ENCODE measurements at places on chromosomes 16 and 17.

DNA sequence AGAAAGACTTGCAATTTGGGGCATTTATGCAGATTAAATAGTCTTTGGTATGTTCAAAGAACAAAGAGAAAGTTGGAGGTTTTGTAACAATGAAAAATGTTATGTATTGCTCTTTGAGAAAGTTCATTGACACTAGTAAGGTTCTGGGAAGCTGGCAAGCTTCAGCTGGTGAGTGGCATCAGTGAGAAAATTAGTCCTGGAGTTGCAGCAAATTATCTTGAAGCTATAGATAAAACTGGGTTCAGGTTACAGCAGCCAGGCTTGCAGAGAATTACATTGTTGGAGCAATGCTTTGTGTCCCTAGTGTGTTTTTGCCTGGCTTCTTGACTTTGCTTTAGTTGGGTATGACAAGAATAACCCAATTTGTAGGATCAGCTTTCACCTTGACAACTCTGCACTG is 221.2 kb downstream of the CDH13 start:
- DNase-seq = no peak

DNA sequence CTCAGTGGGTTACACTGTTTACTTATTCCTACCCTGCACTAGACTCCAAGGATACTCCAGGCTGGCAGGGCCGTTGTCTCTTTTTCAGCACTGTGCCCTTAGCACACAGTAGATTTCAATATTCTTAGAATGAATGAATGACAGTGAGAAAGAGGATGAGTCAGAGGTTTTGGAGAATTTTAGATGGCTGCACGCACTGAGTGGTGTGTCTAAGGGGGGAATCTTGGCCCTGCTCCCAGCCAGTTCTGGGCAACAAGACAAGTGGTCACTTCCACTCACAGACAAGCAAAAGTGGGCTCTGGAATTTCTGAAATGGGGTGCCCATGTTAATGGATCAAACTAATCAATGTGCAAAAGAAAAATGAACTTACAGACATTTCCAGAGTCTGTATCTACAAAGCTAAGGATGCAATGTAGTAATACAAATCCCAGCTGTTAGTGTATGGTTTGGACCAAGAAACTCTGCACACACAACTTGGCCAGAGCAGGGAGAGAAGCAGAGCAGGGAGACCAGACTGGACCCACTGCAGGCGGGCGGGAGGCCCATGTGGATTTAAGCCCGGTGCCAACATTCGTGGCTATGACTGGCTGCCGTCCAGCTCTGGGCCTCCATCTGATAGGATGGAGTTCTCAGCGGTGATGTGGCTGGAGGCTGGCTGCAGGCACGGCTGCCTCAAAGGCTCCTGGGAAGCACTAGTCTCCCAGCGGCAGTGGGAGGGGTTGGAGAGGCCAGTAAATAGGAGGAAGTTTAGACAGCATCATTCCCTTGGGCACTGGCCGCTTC is 95.6 kb upstream of the CDYL2 start:
- no peak for DNase-seq

DNA sequence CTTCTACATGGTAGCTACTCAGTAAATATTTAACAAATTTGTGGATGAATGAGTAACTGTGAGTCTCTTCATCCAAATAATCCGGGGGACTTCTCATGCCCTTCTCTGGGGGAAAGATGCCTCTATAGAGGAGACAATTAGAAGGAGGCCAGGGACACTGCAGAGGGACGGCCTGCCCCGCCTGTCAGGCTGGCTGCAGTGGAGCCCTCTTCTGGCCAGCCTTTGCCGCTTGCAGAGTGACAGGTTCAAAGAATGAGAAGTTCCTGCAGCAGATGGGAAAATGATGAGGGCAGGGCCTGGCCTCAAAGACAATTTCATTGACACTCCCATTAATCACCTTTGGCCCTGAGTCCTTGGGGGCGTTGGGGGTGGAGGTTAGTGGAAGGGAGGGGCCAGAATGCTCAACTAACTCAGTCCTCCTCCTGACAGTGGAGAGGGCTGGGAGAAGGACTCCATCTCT is 339.0 kb downstream of the MAF start:
- no peak for DNase-seq

DNA sequence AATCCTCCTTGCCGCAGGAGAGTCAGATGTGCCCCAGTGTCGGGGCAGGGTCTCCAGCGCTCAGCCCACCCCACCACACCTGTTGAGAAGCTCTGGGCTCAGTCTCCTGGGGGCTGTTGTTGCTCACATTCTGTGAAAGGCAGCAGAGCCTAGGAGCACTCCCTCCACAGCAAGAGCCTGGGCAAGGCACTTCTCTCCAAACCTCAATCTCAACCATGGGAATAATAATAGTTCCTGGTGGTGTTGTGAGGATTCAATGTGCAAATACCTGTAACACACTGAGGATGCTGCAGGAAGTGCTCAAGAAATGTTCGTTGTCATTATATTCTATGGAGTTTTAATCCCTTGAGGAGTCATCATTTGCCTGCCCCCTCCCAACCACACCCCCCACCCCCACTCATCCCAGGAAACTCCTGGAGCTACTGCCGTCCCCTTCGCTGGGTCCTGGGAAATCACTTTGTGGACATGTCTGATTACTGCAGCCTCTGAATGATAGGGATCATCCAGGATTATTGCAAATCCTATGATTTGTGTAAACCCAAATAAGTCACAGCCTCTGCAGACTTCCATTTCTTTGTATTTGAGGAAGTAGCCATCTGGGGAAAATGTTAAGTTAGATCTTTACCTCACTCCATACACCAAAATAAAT is 61.5 kb downstream of the CCT6B start:
- no peak for DNase-seq

- DNase-seq = no peak
These were observed 1.9 kb downstream of the MEAK7 start for GRCh38 chr16:84502581-84502980.

GRCh38 chr17:18224387-18225120 is 881 bp upstream of the LLGL1 start:
- no peak for DNase-seq

GRCh38 chr17:1487939-1488825 is 4.3 kb downstream of the MYO1C start:
- DNase-seq = peak; percentile 56

DNA sequence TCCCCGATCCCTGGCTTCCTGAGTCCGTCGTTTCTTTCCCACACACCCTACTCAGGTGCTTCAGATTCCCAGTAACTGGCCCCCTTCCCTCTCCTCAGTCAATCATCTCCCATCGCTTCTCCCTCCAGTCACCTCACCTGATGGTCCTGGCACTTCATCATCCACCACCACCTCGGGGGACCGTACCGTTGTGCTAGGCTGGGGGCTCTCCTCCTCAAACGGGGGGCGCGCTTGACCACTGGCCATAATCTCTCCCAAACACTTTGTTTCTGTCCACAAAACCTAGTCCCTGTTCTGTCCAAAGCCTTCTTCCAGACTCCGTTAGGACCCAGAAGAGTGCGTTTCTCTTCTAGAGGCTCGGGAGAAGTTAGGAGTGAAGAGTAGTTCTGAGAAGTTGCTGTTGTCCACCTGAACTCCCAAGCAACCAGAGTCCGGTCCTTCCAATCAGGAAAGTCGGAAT is at the start of gene SPDYE4:
Gene SPDYE4 (minus strand): TSS at position 410 of the 460 bp plus-strand sequence. CDS start 164 bp downstream, at position 246.
- DNase-seq = no peak

- DNase-seq = no peak
These were observed 10.3 kb downstream of the KRABD2 start for GRCh38 chr17:8366231-8366630.

DNA sequence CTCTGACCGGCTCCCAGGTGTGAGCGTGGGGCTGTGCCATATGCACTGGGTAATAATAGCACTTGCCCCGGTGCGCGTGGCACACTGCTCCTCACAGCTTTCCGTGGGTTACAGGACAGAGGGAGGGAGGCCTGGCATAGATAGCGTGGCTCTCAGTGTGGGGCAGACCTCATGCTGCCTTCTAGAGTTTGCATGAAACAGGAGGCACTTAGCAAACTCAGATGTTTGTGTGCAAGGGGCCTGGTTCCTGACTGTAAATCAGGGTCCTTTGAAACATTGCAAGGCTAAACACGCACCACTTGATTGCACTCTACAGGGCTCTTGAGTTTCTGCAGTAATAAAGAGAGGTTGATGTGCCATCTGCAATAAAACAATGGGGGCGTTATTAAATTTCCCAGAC is 101.7 kb downstream of the RPTOR start:
- no peak for DNase-seq

DNA sequence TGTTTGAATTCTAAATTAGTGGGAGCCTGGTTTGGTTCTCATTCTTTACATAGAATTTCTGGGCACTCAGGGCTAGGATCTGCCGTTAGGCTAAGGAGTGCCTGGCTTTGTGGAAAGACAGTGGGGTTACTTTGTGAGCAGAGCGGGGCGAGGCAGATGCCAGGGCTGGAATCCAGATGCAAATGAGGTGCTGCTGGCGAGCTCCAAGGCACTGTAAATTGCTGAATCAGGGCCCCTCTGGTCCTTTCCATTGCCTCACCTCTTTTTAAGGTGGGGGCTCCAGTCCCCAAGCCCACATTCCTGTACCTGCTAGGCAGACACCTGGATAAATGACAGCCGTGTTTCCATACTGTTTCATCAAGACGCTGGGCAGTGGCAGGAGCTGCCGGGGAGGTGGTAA is 33.8 kb downstream of the PIPOX start:
- DNase-seq = no peak

DNA sequence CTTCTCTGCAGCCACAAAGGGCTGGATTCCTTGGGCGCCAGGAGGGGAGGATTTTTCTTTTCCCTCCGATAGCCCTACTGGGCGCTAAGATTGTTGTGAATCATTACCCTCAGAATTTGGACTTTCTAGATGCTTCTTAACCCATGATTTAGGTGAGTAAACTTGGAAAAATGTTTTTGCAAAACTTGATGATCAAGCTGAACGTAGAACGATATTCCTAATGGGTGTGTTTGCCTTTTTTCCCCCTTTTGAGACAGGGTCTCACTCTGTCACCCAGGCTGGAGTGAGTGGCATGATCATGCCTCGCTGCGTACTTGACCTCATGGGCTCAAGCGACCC is 43.8 kb downstream of the PGS1 start:
- no peak for DNase-seq

DNA sequence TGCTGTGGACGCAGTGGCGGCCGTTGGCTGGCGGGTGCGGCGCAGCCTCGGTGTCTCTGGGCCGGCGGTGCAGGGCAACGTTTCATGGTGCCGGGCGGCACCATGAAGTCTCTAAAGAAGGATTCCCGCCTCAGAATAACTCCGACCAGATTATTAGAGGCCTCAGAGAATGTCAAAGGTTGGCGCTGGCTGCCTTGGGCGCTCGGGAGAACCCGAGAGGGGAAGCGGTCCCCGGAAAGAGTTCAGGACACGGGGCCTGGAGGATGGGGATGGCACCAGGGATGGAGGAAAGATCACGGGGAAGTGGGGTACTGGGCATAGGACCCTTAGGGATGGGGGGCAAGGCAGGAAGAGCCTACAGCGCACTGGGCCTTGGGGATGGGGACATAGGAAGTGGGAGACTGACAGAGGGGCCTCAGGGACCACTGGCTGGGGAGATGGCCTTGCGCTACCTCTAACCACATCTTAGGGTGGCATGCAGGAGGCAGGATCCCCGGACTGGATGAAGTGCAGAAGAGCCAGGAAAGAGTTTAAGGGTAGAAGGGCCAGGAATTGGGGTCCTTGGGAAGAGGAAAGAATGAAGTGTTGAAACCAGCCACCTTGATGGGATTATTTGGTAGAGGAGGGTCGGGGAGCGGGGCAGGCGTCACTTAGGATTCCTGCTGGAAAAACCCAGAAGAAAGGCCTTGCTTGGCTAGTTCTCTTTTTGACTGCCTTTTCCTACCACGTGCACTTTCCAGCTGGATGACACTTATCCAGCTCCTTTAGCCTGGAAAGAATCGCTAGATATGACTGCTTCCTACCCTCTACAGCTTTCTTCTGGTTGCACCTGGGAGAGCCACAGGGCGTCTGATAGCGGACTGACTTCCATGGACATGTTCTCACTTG is 578 bp downstream of the MYCBPAP start:
- no peak for DNase-seq

DNA sequence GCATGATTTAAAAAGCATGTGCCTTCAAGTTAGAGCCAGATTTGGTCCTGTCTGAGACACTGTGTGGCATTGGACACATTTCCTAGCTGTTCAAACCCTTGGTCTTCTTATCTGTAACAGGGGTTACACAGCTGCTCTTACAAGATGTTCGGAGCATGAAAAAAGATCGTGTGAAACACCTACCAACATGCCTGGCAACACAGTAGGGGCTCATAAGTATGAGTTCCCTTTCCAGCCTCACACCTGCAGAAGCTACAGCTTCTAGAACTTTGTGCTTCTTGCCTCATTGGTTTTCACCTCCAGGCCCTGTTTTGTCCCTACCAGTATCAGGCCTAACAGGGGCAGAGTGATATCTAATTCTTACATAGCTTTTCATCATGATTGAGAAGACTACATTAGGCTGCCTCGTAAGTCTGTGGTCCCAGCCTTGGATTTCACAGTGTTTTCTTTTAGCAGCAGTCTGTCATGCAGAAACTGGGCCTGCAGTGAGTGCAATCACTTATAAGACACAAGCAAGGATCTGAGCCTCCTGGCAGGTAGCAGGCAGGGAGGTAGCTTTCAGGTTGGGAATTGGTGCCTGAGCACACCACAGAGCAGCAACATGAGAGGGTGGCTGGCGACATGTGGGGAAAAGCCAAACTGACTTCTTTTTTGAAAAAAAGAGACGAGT is 78.8 kb downstream of the CCDC182 start:
- no peak for DNase-seq

GRCh38 chr17:47935961-47936360 is 5.4 kb upstream of the PNPO start:
- DNase-seq = peak; percentile 24

DNA sequence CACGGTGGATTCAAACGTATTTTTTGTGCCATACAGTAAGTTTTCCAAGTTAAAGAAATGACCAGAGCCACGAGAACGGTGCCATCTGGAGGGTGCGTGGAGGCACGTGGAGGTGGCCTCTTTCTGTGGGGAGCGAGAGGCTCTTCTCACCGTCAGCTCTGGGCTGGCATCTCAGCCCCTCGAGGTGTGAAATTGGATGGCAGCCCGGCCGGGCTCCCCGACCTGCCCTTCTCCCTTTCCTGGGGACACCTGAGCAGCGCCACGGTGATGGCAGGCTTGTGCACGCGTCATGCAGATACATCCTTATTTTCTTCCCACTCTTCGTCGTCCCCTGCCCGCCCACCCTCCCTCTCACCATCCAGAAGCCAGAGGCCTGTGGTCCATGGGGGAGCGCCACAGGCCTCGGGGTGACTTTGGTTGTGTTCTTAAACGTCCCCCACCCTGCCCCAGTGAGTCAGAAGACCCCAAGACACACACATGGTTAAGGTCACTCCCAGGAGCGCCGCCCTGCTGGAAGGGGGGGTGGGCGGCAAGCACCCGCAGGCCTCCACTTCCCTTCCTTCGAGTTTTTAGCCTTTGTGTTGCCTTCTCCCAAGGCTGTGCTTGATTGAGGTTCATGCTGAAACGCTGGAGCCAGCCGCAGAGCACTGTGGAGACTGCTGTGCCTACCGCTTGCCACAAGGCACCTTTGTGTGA is 109.4 kb downstream of the BANP start:
- no peak for DNase-seq

- DNase-seq = no peak
These were observed 8.4 kb downstream of the HOXB4 start for GRCh38 chr17:48569674-48570324.

GRCh38 chr17:82679586-82680465 is 18.7 kb downstream of the RAB40B start:
- DNase-seq = no peak
